ENCODE measurements at places on chromosomes 2 and 18.

DNA sequence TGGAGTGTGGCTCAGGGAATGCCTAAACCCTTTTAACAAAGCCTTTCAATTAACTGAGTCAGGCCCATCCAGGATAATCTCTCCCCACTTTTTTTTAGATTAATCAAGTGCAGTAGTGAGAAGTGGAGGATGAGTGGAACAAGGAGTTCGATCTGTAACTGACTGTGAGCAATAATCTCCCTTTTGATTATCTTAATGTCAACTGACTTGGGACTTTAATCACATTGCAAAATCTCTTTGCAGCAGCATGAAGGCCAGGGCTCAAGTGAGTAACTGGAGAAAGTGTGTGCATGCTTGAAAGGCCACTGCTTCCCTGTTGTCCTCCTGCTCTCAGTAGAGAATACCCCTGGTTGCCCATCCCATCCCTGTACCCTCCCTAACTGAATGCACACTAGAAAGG lies 32.1 kb upstream of the HS6ST1 start:
- DNase-seq: no peak

- no peak for DNase-seq
Measured at GRCh38 chr2:23500836-23501235, 115.9 kb downstream of the KLHL29 start.

DNA sequence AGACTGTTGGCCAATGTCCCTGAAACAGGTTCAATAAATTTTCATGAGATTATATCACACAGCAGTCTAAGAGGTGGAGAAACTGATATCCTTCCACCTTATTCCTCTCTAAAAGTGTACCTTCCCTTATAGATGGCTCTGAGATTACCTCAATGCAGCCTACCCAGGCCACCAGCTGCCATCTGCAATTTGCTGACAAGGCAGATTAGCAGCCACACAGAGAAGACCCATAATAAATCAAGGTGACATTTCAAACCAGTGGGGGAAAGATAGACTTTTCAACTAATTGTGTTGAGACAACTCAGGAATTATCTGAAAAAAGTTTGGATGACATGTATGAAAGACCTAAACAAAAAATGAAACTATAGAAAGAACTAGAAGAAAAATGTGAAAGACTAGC lies 43.2 kb downstream of the ZBTB7C start:
- no peak for DNase-seq

GRCh38 chr2:60154142-60154541 lies 399.3 kb downstream of the BCL11A start:
- DNase-seq: no peak

GRCh38 chr2:175373729-175374128 lies 192.2 kb upstream of the ATP5MC3 start:
- DNase-seq: no peak

DNA sequence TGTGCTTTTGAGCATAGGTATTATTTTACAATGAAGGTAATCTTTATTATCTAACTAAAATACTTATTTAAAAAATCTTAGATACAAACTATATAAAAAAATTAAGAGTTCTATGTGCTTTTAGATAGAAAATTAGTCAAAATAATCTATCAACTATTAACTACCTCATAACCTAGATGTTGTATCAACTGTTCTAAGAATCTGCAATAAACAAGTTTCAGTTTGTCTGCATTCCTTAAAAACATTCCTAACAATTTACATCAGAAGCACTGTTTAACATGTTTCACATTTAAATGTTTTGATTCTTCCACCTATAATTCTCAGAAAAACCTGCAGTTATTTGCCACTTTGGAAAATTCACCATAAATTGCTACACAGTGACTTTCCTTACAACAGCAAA lies 33.3 kb downstream of the NDUFS1 start:
- no peak for DNase-seq

- DNase-seq: no peak
Measured at GRCh38 chr2:84830095-84830494, 50.8 kb downstream of the TRABD2A start.

DNA sequence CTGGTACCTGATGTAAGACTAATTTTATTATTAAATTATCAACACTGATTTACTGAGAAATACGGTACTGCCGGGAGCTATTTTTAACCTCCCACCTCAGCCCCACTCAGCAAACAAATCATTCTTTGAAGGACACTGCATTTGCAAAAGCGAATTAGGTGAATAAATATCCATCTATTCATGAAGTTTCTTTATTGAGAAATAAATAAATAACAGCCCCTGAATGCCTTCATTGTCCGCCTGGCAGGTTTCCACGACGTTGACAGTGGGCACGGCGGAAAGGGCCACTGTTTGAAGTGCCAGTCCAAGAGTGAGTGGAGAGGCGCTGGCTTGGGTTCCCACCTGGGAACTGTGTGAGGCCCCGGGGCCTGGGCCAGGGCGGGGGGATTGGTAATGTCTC lies 15.7 kb downstream of the C1QL2 start:
- no peak for DNase-seq

DNA sequence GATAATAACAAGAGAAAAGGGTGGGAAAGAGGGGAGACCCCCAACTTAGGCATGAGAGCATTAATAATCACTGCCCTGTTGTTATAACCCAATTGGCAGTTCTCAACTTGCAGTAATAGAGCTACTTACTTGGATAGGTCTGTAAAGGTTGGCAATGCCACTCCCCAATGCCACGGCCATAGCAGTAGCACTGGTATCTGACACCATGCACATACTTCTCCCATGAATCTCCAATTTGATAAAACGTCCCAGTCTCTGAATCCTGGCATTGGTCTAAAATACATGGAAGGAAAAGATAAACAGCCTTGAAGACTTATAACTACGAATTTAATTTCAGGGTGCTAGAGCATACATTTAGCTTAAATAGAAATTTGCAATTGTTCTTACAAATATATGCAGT lies 16.8 kb downstream of the FN1 start:
- DNase-seq: no peak

GRCh38 chr18:65235966-65236624 lies 514.7 kb upstream of the CDH7 start:
- peak; percentile 83 for DNase-seq

DNA sequence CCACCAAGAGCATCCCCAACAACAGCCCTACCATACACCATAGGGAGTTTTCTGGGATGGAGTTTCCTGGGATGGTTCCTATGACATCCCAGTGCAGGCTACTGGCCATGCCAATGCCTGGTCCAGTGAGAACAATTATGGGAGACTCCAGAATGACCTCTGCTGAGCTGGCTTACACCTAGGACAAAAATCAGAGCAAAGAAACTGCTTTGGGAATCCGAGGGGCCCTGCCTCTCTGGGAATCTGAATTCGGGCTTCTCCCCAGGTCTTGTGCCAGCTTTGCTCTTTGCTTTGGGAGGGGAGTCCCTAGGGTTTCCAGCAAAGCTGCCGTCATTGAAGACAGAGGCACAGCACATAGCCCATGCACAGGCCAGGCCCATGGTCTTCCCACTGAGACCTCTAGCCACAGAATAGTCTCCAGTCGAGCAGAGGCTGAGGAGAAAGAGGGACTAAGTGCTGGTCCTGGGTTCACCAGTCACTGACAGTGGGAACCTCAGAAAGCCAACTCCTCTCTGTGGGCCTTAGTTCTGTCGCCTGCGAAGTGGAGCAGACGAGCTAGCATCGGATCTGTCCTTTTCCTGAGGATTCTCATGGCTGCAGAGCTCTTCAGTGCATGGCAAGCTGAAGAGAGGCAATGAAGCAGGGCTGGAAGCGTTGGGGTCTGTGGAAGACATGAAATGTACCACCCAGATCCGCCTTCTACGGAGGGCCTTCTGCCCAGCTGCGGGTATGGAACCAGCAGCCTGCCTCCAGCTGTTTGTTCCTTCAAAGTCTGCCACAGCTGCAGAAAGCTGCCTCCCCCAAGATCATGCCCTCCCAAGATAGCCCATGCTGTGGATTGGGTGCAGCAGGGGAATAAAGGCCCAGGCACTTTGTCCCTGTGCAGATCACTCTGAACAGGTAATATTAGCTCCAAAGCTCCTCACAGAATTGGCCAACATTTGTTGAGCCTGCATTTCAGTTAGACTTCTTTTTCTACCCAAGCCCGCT lies 11.2 kb upstream of the LBH start:
- no peak for DNase-seq

- no peak for DNase-seq
Measured at GRCh38 chr2:71410696-71411095, 42.7 kb upstream of the DYSF start.

- DNase-seq: no peak
Measured at GRCh38 chr2:126776255-126776654, 120.3 kb downstream of the GYPC start.

- DNase-seq: no peak
Measured at GRCh38 chr2:165002638-165003037, 47.3 kb upstream of the SLC38A11 start.

- no peak for DNase-seq
Measured at GRCh38 chr2:113251118-113251517, 27.6 kb downstream of the PAX8 start.

- peak; percentile 90 for DNase-seq
Measured at GRCh38 chr18:3449512-3450011, 410 bp upstream of the TGIF1 start.

GRCh38 chr2:76953733-76954347 lies 568.3 kb downstream of the LRRTM4 start:
- peak; percentile 83 for DNase-seq

DNA sequence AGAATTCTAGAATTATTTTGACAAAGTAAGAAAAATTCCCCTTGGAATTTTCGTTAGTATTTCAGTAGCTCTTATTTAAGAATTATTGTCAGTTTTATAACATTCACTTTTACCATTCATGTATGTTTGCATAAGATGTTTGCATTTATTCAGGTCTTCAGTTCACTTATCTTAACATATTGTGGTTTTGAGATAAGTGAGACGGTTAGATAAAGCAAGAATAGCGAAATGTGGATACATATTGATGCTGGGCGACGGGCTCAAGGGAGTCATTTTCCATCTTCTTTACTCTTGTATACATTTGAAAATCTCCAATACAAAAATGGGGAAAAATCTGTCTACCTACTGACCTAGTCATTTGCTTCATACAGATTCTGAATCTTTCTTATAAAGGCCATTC lies 156.7 kb upstream of the HDAC4 start:
- no peak for DNase-seq

- no peak for DNase-seq
Measured at GRCh38 chr2:198873503-198874471, 584.0 kb downstream of the SATB2 start.

DNA sequence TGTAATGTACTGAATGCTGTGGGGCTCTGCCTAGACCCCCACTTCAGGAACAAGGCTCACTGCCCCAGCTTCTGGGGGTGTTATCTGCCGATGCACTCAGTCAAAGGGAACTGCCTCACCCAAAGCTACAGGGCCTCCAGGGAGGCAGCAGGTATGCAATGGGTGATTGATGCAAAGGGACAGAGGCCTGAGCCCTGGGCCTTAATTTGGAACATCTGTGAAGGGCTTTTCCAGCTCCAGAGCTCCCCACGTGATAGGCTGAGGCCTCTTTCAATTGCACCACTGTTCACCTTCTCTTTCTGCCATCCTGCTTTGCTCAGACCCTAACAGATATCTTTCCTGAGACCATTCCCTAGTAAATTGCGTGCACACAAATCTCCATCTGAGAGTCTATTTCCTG lies 131.0 kb downstream of the ATL2 start:
- no peak for DNase-seq

GRCh38 chr18:56067969-56068671 lies 480.1 kb upstream of the TCF4 start:
- DNase-seq: peak; percentile 48

GRCh38 chr2:58796239-58796910 lies 555.2 kb upstream of the FANCL start:
- DNase-seq: no peak

GRCh38 chr18:43917520-43917919 lies 640.2 kb upstream of the SYT4 start:
- DNase-seq: no peak

All from eye (tissue), 1 donor.